ENCODE measurements at places on chromosomes 6 and 20.
A peak's percentile ranks its signal among the peaks of the same experiment; 100 is the strongest.

DNA sequence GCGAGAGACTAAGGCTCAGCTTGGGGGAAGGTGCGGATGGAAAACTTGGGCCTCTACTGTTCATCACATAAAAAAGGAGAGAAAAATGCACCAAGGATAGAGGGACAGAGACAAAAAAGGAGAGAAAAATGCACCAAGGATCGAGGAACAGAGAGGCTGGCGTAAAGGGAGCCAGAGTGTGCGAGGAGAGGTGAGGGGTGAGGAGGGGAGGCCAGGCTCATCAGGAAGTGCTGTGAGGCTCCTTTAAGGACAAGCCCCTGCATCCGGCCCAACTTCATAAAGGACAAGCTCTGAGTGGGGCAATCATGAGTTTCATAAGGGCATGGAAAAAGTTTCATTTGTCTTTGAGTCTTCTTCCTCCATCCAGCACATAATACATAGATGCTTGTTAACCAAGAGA lies 117.2 kb upstream of the NXT1 start:
- no peak for DNase-seq

- DNase-seq, result no peak
These were observed 22.0 kb downstream of the TRIM27 start for GRCh38 chr6:28901831-28902230.

DNA sequence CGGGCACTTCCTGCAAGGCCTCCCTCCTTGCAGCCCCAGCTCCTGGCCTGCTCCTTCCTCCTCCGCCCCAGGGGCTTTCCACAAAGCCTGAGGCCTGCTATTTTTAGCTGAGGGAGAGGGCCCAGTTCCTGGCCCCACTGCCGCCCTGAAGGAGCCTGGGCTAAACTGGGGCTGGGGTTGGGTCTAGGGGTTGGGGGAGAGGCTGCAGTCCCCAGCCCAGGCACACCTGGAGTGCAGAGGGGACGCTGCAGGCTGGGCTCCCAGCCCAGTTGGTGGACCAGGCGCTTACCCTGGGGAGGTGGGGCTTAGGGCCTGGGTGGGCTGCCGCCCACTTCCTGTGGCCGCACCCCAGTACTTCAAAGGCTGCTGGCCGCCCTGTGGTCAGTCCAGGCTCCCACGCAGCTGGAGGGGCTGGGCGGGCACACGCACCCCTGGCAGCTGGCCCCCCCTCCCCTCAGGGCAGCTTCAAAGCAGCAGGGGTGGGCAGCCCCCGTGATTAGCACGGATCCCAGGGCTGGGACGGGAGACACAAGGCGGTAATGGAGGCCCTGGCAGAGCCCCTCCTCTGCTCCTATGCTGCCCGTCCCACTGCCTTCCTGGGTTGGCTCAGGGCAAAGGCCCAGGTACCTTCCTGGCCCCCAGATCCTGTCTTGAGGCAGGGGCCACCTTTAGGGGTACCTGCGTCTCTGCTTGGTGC lies 7.1 kb upstream of the ABHD16B start:
- DNase-seq, result no peak

DNA sequence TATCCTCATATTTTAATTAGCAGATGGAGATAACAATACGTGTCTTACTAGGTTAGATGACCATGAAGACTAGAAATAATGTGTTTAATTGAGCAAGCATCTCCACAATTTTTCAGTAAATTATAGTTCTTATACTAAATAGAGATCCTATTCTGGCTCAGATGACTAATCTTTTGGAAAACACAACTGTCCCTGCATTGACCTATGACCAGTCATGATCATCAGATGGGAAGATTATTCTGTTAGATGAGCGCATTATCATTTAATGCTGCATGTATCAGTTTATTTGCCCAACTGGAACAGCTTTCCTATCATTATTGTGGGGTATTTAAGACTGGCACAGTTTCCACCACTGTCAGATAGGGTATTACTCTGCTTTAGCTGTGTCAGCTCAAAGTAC lies 185.5 kb downstream of the MOXD1 start:
- no peak for DNase-seq

- no peak for DNase-seq
These were observed 5.3 kb upstream of the PM20D2 start for GRCh38 chr6:89140347-89141156.

GRCh38 chr6:1389369-1390132 lies at the start of gene FOXF2:
Gene FOXF2, plus strand, starts transcription at chr6:1389576. Its CDS starts 372 bp downstream, at chr6:1389948.
- DNase-seq, result no peak

DNA sequence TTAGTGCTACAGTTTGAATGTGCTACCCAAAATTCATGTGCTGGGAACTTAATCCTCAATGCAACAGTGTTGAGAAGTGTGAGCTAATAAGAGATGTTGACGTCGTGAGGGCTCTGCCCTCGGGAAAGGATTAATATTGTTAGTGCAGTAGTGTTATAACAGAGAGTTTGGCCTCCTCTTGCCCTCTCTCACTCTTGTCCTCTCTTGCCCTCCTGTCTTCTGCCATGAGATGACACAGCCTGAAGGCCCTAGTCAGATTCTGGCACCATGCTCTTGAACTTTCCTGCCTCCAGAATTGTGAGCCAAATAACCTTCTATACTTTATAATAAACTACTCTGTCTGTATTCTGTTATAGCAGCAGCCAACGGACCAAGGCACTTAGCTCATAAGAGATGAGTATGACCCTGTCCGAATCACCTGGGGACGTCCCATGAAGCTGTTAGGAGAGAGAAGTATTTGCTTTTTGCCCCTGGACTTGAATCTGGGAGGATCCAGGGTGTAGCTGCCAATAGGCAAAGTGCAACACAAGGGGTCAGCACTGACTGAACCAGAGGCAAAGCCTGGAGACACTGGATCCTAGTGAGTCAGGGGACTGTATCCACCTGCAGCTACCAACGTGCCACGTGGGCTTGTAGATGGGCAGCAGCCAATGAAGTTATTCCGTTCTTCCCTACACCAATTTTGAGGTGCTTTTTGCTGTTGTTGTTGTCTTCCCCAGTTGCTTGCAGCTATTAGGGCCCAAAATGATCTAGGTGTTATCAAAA lies 233.7 kb downstream of the THBS2 start:
- no peak for DNase-seq

GRCh38 chr6:44386929-44387345 lies 569 bp upstream of the CDC5L start:
- no peak for DNase-seq

DNA sequence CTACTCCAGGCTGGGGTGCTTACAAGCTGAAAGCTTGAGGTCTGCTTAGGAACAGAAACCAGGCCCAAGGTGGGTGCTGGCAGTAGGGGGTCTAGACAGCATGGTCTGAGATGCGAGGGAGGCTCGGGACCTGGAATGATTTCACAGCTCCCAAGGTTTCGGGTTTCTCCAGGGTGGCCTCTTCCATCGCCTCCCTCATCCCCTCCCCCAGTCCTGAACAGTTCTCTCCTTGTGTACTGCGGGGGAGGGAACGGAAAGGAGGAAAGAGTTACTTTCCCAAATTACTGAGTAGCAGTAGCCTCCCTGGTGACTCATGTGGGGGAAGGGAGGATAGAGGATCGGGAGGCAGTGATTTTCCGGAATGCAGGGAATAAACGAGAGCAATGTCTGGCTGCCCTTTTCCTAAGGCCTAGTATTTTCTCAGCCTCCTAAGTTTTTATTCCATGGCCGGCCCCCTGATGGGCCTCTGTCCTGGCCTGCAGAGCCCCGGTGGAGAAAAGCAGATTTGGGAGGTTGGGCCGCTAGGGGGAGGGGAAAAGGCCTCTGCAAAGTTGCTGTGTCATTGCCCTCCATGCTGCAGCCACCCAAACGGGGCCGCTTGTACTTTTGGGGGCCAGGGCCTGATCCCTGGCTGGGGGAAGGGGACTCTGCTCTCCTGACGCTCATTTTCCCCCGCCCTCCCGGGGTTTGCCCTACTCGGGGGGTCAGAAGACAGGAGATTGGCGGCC lies 1.5 kb downstream of the BRD2 start:
- DNase-seq, result peak; percentile 62

DNA sequence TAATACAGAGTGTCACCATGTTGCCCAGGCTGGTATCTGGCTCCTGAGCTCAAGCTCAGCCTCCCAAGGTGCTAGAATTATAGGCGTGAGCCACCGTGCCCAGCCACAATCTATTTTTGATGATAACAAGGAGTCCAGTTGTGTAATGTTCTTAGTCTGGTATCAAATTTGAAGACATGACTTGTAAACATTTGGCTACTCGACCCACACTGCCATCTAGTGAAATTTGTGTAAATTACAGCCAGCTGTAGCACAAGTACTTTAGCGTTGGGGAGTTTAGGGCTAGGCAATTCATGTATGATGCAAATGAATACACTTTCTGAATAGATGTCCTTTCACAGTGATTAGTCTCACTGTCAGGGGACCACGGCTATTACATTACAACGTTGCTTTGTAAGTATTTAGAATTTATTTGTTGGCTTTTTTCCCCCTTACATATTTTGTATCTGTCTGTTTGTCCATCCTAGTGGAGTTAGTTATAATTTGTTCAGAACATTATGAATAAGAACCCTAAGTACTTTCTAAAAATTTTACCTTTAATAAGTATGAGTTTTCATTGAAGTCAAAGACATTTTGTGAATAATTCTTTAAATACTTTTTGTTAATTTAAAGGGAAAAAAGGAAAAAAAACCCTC lies 139.7 kb downstream of the PRDM13 start:
- DNase-seq, result peak; percentile 23

- DNase-seq, result no peak
These were observed 48.1 kb downstream of the TM9SF4 start for GRCh38 chr20:32157611-32158010.

GRCh38 chr6:167571550-167571949 lies 246.7 kb downstream of the TTLL2 start:
- DNase-seq, result peak; percentile 6

DNA sequence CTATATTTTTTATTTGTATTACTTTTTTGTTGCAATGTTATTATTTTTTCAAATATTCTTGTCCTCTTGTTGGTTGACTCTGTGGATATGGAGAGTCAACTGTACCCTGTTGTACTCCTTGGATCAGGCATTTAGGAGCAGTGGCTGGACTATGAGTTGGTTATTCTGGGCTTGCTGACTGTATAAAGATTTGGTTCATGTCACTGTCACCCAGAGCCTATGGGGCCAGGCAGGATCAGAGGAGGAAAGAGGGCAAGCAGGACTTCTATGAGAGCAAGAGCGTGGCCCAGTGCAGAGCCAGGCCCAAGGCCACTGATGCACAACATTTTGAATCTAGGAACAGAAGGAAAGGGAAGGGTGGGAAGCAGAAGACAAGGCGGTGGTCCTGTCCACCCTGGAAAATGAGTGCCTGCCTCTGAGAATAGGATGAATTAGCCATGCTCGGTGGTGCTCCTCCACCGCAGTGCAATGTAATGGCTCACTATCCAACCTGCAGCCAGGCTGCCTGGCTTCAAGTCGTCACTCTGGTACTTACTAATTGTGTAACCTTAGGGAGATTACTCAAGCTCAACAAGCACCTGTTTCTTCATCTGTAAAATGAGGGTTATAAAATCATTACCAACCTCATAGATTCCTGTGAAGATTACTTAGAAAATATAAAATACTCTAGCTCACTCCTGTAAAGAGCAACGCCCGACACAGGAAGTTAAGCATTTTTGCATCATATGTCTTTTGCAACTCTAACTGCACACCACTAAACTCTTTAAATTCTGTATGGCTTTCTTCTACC lies 192.1 kb downstream of the KCNQ5 start:
- no peak for DNase-seq

DNA sequence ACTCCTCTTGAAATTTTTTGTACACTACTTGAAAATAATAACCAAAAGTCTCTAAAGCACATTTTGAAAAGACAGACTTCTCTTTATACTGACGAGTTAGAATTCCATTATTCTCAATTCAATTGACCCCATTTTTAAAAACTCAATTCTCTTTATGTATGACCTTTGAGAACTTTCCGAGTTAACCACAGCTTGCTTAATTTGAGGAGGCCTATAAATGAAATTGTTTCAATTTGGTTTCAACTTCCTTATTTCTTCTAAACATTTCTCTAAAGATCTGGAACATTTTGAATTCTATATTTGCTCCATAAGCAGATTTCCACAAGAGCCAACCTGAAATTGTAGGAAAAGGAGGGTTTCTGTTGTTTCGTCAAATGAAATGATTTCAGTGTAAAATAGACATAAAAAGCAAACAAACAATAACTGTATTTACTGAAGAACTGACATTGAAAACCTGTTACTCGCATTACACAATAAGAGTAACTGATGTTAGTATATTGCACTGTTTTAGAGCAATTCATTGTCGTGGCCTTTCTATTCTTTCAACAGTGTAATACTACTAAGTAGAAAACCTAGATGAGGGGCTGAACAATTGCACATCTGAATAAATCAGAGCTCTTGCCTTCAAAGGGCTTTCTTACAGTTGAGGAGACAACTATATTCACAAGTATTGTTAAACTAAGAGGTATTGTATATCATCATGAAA lies 223.6 kb downstream of the HIVEP2 start:
- no peak for DNase-seq

- DNase-seq, result no peak
These were observed 36.9 kb downstream of the ASXL1 start for GRCh38 chr20:32395066-32395465.

DNA sequence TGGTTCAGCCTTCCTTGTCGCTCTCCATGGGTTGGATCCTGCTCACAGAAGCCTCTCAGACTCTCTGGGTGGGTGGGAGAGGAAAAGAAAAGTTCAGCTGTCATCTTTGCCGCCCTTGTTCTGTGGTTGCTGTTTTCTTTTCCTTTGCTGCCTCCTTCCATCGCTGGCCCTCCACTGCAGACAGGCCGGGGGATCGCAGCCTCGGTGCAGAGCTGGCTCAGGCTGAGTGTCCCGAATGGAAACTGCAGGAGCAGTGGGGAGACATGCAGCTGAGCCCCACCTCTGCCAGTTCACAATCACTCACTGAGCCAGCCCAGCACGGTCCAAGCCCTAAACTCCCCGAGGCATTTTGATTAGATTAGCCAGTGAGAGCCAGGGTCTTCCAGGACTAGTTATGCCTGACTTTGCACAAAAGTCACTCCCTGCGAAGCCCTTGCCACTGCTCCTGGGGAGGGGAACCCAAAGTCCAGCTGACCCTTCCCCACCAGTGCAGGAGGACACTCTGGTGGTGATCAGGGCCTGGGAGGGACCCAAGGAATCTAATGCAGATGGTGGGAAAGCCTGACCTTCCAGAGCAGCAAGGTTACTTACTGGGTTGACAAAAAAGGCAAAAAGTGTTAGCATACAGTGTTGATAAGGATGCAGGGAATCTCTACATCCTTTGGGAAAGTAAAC lies 14.0 kb downstream of the NRN1 start:
- no peak for DNase-seq

GRCh38 chr6:29112135-29112534 lies 4.3 kb downstream of the OR2J3 start:
- DNase-seq, result no peak

DNA sequence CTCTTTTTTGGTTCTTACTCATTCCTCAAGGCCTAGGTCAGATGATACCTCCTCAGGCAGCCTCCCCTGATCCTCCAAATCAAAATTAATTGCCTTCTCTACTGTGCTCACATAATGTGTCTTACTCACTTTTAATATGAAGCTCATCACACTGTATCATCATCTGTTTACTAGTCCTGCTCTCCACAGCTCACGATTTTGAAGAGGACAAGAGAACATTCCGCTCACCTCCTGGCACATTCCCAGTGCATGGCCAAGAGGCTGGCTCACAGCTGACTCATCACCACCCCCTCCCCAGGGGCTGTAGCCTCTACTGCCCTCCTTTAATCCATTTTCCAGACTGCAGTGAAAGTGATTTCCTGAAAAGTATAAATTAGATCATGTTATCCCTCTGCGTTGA lies 133.1 kb downstream of the ALDH8A1 start:
- no peak for DNase-seq

All from omental fat pad (tissue), 4 donors.